ENCODE measurements at places on chromosomes 7 and 10.
A peak's percentile ranks its signal among the peaks of the same experiment; 100 is the strongest.

DNA sequence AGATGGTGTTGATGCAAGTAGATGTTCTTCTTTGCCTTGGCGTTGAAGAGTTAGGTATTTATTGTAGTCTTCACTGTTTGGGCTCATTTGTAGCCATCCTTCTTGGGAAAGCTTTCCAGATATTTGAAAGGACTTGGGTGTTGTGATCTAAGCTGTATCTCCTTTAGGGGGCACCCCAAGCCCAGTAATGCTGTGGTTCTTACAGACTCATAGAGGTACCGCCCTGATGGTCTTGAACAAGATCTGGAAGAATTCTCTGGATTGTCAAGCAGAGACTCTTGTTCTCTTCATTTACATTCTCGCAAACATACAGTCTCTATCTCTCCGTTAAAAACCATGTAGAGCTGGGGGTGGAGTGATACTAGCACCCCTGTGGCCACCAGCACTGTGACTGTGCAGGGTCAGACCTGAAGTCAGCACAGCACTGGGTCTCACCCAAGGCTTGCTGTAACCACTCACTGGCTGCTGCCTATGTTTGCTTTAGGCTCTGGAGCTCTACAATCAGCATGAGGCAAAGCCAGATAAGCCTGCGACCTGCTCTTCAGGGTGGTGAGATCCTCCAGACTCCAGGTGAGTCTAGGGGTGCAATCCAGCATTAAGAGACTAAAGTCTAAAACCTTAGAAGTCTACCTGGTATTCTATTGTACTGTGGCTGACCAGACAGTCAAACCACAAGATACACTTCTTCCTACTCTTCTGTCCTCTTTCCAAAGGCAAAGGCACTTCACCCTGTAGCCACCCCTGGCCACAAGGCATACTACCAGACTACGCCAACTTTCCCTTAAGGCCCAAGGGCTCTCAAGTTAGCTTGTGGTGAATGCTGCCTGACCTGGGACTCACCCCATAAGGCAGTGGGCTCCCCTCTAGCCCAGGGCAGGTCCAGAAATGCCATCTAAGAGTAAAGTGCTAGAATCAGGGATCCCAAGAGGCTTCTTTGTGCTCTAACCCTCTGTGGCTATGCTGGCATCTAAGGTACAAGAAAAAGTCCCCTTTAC, 209.7 kb upstream of the TMEM196 start:
- DNase-seq, result no peak

DNA sequence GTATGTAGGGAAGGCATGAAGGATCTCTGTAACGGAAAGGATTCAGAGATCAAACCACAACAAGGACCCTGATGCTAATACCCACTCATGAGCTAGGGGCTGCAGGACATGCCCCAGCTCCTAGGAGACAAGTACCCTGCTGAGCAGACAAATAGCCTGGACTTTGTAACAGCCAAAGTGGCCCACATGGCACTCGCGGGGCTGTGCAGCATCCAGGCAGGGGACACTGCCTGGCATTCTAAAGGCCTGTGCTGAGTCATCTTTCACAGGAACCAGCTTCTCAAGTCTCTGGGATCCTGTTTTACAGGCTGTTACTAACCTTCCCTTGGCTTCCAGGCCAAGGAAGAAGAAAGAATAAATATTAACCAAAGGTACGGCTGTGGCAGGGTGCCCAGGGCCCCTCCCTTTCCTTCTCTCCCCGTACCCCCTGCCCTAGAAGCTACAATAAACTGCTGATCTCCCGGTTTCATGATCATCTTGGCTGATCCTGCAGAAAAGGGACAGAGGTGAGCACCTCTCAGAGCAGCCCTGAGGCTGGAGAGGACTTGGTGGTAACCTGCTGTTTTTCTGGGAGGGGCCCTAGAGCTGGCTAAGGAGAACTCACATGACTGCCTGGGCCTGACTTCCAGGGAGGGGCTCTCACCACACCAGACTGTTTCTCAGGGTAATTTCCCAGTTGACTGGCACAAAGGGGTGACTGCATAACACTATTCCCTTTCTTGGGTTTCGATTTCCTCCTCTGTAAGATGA, 4.2 kb upstream of the RPEL1 start:
- DNase-seq, result no peak

DNA sequence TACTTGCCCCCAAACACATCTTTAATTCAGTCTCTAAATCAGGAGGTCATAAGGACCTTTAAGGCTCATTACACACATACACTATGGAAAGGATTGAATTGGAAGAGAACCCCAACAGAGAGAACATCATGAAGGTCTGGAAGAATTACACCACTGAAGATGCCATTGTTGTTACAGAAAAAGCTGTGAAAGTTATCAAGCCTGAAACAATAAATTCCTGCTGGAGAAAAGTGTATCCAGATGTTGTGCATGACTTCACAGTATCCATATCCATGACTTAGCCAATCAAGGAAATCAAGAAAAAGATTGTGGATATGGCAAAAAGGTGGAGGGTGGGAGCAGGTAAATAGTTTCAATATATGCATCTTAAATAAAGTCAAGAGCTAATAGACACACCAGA, 13.7 kb downstream of the LIPA start:
- DNase-seq, result no peak

- no peak for DNase-seq
Measured at GRCh38 chr7:100865938-100866728, 1.1 kb upstream of the TRIP6 start.

DNA sequence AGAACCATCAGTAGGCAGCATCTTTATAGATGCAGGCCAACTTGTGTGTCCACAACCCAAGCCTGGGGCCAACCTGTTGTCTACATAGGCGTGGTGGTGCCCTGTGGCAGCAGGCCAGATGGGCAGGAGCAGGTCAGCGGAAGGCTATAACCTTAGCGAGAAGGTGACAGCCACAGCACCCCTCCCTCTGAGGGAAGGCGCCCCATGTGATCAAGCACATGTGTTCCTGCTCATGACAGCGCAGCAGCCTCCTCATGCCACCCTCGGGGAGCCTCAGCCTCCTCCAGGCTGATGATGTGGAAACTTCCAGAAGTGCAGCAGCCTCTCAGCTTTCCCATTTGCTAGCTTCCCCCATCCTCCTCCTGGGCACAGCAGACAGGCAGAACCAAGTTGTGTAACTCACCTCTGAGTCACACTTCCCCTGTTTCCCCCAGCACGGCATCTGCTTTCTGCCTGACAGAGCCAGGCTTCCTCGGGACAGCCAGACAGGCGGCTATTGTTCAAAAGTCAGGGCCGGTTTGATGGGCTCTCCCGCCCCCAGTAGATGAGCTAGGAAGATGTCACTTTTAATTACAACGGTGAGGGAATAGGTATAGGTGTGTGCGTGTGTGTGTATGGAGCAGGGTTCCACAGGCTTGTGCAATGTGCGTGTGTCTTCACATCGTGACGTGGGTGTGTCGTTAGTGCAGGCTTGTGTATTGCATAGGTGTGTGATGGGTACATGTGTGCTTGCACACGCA, 312.0 kb upstream of the ZMIZ1 start:
- no peak for DNase-seq

DNA sequence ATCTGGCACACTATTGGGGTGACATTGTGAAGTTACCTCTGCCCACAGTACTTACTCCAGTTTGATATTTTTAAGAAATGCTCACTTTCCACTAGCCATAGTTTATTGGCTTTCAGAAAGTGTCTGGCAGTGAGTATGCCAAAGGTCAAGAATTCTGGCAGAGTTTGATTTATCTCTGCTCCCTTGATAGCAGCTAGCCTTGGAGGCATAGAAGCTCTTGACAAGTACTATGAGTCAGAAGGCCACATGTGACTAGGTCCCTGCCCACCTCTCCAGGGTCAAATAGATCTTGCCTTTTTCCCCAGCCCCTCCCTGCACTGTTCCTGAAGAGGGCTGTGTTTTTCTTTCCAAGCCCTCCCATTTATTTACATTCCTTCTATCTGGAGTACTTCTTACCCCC, 202.2 kb downstream of the AUTS2 start:
- DNase-seq, result no peak

DNA sequence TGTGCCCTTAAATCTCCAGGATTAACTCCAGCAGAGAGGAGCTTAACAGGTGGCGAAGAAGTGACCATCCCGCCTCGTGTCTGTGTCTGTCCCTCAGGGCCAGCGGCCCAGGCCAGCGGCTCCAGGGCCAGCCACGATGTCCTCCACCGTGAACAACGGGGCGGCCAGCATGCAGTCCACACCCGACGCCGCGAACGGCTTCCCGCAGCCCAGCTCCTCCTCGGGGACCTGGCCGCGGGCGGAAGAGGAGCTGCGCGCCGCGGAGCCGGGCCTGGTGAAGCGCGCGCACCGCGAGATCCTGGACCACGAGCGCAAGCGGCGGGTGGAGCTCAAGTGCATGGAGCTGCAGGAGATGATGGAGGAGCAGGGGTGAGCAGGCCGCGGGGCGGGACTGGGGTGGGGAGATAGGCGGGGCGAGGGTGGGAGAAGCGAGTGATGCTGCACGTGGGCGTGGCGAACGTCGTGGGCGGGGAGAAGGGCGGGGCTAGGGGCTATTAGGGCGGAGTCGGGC, 33.3 kb downstream of the SRRM3 start:
- peak; percentile 18 for DNase-seq

- DNase-seq, result no peak
Measured at GRCh38 chr7:94040254-94040653, 36.1 kb upstream of the BET1 start.

- no peak for DNase-seq
Measured at GRCh38 chr7:157210682-157211081, 72.0 kb downstream of the UBE3C start.

DNA sequence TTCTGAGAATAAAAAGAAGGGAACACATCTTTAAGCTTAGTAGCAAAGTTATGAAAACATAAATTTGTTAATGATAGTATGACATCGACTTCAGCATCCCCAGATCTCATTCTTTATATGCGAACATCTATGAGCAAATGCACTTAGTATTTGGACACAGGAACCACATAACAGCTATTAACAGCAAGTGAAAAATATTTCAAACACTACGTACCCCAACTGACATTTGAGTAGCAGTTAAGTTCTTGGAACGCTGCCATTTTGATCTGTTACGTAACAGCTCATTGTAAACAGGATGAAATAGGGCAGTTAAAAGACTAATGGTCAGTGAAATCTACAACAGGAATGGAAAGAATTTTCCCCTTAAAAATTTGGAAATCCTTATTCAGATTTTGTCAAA, 428.9 kb downstream of the TNS3 start:
- no peak for DNase-seq

GRCh38 chr10:62653254-62653653, 151.3 kb upstream of the ADO start:
- DNase-seq, result no peak

DNA sequence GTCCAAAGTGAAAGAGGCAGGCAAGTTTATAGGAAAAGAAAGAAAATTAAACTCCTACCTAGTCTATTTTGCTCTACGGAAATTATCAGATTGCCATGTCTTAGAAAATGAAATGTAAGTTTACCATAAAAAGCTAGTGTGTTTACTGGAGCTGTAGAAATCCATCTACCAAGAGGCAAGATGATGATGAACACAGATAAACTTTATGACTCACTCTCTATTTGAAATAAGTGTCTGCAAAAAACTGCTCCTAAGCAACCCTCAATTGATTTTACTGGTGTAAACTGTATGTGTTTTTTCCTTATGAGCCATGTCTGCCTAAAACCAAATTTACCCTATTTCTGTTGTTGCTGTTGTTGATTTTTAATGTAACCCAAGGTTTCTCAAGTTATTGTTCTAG, 73.8 kb upstream of the TMEM106B start:
- no peak for DNase-seq

- no peak for DNase-seq
Measured at GRCh38 chr10:96440361-96441292, 73.1 kb downstream of the TLL2 start.

GRCh38 chr7:87435546-87435945, 39.9 kb downstream of the ABCB4 start:
- DNase-seq, result no peak

DNA sequence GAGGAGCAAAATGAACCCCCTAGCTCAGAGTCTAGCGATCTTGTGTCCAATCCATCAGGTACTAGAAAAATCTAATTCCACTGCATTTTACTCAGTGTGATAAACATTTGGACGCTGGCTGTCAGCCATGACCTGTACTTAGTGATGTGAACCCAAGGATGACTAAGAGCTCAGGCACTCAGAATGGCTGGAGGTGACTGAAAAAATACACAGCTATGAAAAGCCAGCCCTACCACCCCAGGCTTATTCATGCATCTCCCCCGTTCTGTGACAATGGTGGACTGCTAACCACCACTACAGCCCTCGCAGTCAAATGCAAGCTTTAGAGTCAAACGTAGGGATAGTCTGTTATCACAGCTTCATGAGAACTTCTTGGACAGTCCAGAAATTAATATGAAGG, 14.9 kb downstream of the AFAP1L2 start:
- no peak for DNase-seq

DNA sequence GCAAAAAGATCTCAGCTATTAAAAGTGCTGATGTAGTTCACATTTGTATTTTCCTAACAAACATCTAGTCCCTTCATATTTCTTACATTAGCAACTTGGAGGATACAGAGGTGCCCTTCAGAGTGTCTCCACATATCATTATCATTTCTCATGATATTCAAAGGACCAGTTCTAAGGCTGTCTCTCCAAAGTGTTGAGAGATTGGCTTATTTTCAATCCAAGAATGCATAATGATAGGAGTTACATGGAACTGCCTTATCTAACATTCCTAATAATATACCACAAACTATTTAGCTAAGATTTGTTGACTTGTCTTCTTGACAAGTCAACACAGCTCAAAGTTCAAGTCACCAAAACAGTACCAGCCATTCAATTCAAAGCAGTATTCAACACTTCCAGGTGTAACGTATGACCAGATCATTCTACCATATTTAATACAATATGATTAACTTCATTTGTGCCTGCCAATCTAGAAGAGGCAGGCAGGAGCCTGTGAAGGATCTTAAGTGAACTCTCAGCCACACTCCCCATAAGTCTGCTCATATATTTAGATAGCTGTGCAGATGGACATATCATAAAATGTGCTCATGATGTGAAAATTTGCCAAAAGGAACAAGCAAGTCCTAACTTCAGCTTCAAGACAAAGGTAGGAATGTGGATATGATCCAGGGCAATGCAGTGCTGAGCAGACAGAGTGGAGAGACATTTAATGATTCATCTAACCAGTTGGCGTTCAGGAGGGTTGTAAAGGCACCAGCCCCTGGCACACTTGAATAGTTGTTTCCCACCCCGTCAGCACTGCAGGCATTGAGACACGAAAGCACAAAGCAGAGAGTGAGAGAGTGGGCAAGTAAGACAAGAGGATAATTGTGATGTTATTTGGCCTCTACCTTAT, 108.3 kb downstream of the MTERF1 start:
- no peak for DNase-seq

- DNase-seq, result no peak
Measured at GRCh38 chr7:124403587-124403986, 362.0 kb downstream of the GPR37 start.

DNA sequence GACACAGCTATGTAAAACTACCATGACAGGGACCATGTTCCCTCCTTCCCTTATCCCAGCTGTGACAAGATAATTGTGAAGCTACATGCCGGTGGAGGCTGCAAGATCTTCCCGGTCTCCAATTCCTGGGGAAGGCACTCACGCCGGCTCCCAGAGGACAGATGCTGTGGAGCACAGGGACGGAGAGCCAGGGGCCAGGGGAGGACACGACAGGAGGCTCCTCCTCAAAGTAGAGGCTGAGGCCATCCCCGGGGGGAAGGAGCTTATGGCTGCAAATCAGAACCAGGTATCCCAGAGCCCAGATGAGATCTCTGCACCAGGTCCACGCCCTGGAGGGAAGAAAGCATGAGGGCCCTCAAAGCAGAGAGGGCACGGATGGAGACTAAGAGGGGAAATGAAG, 286.2 kb downstream of the TCERG1L start:
- no peak for DNase-seq

- DNase-seq, result no peak
Measured at GRCh38 chr10:132485391-132485790, 52.2 kb upstream of the INPP5A start.

- no peak for DNase-seq
Measured at GRCh38 chr10:103542764-103543616, 49.5 kb downstream of the NEURL1 start.

Measured in stimulated activated CD8-positive, alpha-beta memory T cell treated with anti-CD3 and anti-CD28 coated beads, Interleukin-2, amount 100 ng/mL, for 1 hour (primary cell).